ENCODE measurements at places on chromosomes 2 and 18.

GRCh38 chr2:28152585-28153280, 239.9 kb upstream of the FOSL2 start:
- DNase-seq = no peak

GRCh38 chr18:34494359-34494696, 215.8 kb upstream of the DTNA start:
- DNase-seq = no peak

- DNase-seq = no peak
These were observed 36.8 kb downstream of the KCTD1 start for GRCh38 chr18:26511339-26512071.

GRCh38 chr2:216348756-216349308, 23.5 kb downstream of the MARCHF4 start:
- DNase-seq = no peak

DNA sequence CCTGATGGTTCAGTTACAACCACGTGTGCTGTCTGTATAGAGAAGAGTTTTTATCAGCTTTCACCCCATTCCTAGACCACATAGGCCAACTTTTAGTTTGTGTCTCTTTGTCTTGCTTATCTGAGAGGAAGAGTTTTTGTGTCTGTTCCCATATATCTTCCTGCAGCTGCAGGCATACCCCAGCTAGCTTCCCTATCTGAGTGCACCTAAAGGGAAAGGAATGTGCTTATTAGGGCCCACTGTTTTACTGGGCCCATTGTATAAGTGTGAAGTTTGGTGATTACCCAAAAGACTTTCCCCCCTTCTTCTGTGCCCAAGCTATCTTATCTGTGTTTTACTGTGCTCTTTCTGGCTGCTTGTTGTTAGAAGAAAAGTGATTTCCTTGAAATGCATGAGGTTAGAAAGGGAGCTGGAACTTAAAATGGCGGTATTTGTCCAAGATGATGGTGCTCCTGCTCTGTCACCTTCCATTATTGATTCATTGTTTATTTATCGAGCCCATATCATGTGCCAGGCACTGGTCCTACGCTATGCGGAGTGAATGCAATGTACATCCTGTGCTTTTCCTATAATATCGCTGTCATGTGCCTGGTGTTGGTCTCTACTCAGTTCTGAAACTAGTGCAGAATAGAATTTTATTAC, 57.2 kb downstream of the NYAP2 start:
- no peak for DNase-seq

DNA sequence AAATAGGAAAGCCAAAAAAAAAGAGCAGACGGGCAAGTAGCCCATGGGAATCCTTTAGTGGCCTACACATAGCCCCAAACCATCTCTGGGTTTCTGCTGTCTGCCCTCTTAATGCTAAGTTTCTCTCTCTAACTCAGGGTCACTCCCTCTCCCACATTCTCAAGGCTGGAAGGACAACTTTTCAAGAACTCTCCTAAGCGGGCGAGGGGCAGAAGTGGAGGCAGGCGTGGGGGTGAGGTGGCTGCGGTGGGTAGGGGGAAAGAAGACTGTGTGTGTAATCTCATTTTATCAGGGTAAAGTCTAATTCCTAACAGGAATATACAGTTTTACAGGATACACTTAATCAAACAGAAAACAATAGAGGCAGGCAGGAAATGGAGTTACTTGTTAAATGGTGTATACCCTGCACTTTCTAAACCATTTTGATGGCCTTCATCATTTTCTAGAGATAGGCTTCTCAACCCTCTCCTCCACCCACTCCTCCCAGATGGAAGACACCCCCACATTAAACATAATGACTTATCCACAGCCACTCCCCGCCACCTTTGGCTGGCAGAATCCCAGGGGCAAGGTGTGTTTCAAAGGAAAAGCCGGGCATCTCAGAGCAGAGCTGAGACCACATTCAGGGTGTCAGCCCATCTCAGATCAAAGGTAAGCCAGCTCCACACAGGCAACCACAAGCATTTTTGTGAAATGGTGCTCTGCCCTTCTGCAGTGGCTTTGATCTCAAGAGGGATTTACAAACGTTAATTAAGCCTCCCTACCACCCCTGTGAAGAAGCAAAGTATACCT, 6.8 kb downstream of the SMAD7 start:
- no peak for DNase-seq

- DNase-seq = no peak
These were observed 6.8 kb upstream of the NR4A2 start for GRCh38 chr2:156339110-156339847.

- no peak for DNase-seq
These were observed 149.1 kb downstream of the ATAD2B start for GRCh38 chr2:23777826-23778225.

- DNase-seq = no peak
These were observed 246.8 kb upstream of the TNP1 start for GRCh38 chr2:217106650-217107014.

DNA sequence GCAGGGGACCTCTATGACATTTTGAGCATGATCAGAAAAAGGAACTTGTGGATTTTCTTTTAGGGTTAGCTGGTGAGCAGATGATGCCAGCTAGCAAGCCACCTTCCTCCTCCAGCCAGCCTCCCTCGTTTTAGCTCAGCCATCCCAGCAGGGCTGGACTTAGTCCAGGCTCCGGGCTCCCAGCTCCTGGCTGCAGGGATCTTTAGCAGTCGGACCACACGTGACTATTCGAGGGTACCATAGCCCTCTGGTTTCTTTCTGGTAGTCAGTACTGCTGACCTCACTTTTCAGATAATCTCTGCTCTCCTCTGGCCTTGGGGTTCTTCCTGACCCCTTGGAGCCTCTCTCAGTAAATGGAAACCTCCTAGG, 31.8 kb downstream of the NCK2 start:
- DNase-seq = no peak

- DNase-seq = no peak
These were observed 153.5 kb downstream of the PXDN start for GRCh38 chr2:1590596-1591460.

GRCh38 chr18:39960550-39960949, 1994.5 kb upstream of the PIK3C3 start:
- DNase-seq = no peak

DNA sequence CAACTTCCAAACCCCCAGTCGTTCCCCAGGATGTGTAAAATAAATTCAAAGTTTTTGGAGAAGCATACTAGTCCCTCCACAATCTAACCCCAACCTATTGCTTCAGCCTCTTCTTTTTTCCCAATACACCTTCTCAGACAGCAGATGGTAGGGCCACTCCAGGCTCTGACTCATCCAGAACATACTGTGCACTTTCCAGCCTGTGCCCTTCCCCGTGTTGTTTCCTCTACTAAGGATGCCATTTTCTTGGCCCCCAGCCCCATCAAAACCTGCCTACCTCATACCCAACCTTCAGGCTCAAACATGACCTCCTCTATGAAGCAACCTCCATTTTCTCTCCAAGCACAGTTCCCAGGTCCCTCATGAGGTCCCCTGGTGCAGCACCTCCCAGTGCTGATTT, 669.3 kb downstream of the BCL11A start:
- no peak for DNase-seq

- no peak for DNase-seq
These were observed 88.1 kb downstream of the EPB41L3 start for GRCh38 chr18:5455674-5456073.

DNA sequence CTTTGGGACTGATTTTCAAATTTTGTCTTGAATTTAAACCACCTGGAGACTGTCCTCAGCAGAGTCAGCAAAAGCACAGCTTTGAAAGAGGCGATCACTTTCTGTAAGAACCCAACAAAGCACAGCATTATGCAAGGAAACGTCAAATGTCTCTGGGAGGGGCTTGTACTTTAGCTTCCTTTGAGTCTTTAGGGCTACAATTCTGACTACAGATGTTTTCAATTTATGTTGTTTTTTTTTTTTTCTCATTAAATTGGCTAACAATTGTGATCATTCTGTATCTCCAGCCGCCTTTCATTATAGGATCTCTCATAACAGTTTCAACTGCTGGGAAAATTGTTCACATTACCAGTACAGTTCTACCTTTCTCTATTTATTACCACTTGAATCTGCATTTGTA, 48.3 kb downstream of the COL3A1 start:
- DNase-seq = no peak

DNA sequence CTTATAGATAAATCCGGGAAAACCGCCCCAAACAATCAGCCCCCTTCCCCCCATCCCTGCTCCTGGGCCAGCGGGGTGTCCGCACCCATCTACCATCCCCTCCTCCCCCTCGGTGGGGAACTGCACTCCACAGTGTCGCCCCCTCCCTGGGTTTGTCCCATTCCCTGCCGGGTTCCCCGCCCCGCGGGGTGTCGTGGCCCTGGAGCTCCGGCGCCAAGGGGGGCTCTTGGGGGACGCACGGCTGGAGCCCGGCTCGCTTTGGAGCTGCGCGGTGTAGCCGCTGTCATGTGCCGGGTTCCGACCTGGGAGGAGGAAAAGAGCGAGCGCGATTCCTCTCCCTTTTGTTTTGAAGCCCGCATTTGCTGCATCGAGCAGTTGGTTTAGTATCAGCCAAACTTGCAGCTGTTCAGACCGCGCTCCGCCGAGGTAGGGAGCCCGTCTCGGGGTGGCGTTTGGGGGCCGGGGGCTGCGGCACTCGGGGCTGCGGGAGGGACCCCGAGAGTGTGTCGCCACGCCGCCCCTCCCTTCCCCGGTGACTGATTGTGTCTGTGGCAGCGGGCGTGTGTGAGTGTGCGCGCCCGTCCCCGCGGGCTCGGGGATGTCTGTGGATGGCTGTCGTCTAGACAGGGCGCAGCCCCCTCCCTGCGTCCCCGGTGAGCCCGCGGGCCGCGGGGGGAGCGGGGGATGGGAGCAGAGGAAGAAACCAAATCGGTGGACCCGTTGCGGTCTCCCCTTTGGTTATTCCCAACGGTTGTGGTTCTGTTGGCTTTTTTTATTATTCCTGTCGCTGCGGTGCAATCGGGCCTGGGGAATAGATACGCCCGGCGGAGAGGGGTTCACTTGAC, 797 bp downstream of the CTIF start:
- peak; percentile 18 for DNase-seq

GRCh38 chr2:226187156-226187555, 612.5 kb downstream of the IRS1 start:
- no peak for DNase-seq

DNA sequence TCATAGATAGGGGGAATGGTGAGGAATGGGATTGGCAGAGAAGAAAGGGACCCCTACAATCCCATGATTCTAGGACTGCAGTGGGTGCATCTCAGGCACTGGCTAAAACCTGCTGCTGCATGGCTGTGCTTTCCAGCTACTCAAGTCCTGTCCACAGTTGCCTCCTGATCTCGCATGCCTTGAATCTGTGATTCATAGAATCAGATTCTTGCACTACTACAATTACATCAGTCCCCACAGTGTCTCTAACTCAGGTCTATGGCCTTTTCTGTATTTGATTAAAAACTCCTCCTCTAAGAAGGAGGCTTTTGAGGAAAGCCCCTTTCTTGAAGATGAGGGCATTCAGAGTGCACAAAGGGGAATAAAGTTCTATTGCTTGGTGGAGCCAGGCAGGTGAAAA, 117.4 kb downstream of the LRATD1 start:
- DNase-seq = no peak

GRCh38 chr2:31258351-31258750, 24.4 kb downstream of the EHD3 start:
- DNase-seq = no peak

GRCh38 chr2:73893764-73894474, 1.1 kb downstream of the ACTG2 start:
- no peak for DNase-seq

DNA sequence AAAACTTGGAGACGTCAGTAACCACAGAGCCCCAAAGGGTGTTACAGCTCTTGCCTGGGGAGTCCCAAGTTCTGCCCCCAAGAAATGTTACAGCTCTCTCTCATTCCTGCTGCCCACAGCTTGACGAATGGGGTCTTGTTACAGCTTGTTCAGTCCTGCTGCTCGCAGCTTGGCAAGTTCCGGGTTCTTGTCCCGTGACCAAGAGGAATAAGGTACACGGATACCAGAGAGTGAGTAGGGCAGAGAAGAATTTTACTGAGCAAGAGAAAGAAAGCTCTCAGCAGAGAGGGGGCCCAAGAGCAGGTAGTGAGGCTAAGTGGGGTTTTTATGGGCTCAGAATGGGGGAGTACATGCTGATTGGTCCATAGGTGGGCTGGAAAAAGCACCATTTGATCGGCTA, 27.2 kb downstream of the SLC39A6 start:
- DNase-seq = no peak

DNA sequence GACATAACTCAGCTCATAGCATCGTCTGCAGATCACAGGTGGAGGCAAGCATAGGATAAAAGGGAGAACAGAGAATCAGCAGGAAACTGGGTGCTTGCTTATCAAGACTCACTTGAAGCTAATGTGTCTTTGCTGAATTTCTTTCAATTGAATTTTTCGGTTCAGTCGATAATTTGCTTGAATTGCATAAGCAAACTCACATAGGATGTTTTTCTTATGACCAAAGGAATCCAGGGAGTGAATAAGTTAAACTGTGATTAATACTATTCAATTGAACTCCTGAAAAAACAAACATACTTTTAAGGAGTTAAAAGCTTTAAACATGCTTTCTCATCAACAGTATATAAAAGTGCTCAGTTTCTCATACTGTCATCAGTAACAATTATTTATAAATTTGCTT, 707.1 kb upstream of the ACVR2A start:
- DNase-seq = no peak

GRCh38 chr2:172829229-172829628, 93.6 kb downstream of the RAPGEF4 start:
- no peak for DNase-seq

- no peak for DNase-seq
These were observed 6.2 kb upstream of the SPATA3 start for GRCh38 chr2:230989731-230990130.

DNA sequence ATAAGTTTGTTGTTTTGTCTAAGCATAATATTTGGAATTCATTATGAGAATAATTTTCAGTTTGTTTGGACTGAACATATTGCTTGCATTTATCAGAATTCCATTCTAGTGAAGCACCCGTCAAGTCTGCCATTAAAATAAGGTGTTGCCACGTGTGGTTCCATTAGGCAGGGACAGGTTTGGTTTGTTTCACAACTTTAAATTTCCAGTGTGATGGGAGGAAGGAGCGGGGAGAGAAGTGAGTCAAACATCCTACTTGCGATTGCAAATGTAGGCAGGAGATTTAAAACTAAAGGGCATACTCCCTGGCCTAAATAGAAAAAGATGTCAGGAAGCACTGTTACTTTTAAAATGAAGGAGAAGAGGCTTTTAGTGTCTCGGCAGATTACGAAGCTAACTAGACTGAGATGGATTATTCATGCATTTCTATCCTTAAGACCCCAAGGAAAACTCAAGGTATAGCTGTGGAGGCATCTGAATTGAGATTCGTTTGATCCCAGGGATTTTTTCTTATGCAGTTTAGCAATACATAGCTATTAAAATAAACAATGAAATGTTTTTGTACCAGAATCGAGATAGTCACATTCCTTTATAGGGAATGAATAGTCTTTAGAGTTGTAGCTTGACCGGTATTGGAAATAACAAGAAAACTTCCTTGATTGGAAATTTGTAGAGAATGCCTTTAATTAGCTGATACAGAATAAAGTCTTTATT, 19.8 kb downstream of the GRHL1 start:
- DNase-seq = no peak

DNA sequence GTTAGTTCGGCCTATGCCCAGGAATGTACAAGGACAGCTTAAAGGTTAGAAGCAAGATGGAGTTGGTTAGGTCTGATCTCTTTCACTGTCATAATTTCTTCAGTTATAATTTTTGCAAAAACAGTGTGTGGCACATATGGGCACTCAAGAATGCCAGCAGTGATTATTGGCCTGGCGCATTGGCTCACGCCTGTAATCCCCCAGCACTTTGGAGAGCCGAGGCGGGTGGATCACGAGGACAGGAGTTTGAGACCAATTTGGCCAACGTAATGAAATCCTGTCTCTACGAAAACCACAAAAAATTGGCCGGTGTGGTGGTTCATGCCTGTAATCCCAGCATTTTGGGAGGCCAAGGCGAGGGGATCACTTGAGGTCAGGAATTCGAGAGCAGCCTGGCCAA, 75.7 kb upstream of the MSH2 start:
- DNase-seq = no peak

Data from activated gamma-delta T cell (primary cell).